ENCODE measurements at places on chromosomes 2 and 18. TPM values are rescaled to one million over a fixed set of nuclear protein-coding genes. Genes with fewer than 3 reads are reported as not detected.

CXCR1 gene
- total RNA-seq, result not detected

- no peak for DNase-seq
Measured at GRCh38 chr18:49733321-49733720, 80.0 kb downstream of the ACAA2 start.

IL36A gene
- total RNA-seq, result not detected

DNA sequence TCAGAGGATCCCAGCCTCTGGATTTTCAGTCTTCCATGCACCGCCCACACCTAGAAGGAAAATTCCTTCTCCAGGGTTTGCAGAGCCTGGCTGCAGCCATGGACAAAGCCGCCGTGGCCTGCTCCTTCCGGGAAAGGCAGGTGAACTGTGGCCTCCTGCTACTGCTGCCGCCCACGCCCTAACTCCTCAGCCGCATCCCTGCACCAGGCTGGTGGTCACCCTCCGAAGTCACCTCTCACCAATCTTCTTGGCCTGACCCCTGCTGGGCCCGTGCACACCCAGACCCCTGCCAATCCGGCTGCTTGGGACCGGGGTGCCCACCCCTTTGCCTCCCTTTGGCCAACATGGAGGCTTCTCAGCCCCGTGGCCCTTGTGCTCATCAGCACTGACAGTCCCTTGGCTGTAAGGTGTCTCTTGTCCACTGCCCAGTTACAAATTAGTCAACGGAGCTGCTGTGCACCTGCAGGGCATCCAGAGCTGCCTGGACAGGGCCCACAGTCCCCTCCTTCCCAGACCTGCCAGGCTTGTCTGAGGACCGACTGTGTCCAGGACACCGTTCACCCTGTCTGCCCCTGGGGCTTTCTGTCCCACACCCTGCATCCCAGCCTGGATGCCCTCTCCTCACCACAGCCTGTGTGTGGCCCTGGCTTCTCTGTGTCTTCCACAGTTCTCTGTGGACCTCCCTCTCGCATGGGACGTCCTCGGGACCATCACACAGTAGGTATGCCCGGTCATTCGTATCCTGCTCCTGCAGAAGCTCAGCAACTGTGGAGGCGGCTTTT is 130.1 kb upstream of the TPO start:
- DNase-seq, result no peak

GRCh38 chr18:45386041-45386655 is 229.1 kb upstream of the SLC14A2 start:
- peak; percentile 48 for DNase-seq

GRCh38 chr2:149630445-149630844 is 42.9 kb upstream of the MMADHC start:
- DNase-seq, result no peak

- DNase-seq, result no peak
Measured at GRCh38 chr18:41645589-41646360, 309.3 kb upstream of the PIK3C3 start.

- no peak for DNase-seq
Measured at GRCh38 chr2:29749041-29749440, 172.3 kb downstream of the ALK start.

DNA sequence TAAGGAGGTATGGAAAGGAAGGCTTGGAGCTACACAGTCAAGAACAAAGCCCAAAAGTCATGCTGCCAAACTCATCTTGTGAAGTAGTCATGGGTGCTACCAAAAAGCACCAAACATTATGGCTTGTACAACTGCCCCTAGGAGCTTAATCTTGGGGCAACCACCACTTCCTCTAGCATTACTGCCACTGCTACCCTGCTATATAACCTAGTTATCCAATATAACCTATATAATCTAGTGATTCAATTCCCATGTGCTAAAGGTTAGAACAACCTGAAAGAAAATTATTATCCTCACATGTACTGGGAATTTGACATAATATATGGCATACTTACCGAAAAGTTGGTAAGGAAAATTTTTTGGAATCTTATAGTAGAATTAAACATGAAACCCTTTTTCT is 102.6 kb upstream of the RBBP8 start:
- no peak for DNase-seq

GRCh38 chr18:49359732-49360444 is 100.6 kb downstream of the DYM start:
- DNase-seq, result no peak

DNA sequence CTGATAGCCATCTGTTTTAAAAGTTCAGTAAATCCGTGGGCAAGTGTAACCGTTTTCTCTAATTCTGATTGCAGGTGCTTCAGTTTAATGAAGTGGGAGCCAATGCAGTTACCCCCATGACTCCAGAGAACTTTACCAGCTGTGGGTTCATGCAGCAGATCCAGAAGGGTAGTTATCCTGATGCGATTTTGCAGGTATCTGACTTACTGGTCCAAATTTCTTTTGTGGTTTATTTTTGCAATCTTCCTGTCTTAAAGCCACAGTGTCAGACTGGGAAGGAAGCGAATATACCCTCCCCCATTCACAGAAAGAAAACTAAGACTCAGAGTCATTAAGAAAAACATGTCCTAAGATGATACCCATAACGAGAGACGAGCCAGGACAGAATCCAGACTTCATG is 7.7 kb downstream of the SERPINB2 start:
- DNase-seq, result no peak

LBX2 gene
- 0.97 TPM for total RNA-seq

CHST10 gene
- total RNA-seq, result 14.9 TPM

IMMT gene
- 57.9 TPM for total RNA-seq

LDAH gene
- 17.9 TPM for total RNA-seq

ILKAP gene
- 18.8 TPM for total RNA-seq

DNA sequence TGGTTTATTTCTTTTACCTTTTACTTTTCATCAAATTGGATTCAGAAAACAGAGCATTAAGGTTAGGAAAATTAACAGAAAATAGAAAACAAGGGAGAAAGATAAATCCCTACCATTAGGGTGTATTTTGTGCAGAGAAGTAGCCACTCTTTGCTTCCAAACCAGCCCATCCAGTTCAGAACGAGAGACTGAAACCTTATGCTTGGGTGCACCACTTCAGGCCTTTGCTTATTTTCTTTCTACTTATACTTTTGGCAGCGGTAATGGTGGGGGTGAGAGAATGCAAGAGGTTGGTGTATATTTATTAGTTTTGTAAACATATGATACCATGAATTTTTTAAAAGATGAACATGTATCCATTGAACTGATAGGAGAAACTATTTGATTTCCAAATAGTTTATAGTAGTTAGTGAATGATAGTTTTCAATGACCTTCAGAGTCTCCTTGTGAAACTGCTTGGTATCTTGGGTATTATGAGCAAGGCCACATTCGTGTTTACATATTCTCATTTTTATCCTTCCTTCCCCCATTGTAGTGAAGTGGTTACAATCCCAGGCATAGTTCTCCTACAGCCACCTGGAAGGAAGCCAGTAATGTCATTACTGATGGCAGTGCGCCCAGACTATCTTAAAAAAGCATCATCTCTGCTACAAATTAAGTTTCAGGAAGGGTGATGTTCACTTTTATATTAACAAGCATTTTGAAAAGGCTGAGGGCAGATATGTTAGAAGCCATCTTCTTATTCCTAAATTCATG is 60.8 kb downstream of the MFSD6 start:
- DNase-seq, result peak; percentile 94

DNA sequence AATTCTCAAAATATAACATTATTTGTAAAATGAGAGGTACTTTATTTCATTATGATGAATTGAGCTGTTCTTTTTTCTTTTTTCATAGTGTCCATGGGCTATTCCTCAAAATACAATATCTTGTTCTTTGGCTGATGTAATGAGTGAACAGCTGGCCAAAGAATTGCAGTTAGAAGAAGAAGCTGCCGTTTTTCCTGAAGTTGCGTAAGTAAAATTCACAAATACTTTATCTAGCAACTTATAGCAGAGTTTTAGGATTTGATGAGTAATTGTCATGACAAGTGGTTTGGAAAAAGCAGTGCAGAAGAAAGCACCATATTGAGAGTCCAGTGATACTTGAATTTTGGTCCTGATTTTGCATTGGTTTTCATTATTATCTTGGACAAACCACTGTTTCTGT is 9.8 kb downstream of the RIOK3 start:
- DNase-seq, result no peak

LCT gene
- 0.14 TPM for total RNA-seq

DNA sequence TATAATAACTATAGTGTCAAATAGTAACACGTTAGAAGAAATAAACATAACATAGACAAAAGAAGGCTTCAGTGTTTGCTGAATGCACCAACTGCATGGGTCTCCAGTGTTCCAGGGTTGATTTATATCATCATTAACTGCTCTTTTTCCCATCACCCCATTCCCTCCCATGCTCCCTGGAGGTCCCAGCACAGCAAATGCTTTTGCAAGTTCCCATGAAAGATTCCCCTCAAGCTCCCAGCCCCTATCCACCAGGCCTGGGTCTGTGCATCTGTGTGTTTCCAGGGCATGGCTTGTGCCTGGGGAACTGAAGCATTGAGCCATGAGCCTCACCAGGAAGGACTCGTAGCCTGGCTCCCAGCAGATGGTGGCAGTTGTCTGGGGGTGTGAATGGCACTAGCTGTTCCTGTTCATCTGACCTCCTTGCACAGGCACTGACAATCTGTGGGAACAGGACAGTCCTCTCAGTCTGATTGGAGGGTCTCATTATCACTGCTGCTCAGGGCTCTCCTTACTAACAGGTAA is 164.6 kb upstream of the RMP24 start:
- no peak for DNase-seq

- DNase-seq, result no peak
Measured at GRCh38 chr2:151733771-151734672, at the start of gene NEB. Gene NEB (minus strand): TSS chr2:151734476. CDS start chr2:151733156, 1,320 bp downstream.
